ENCODE measurements at places on chromosomes 3 and 15. TPM values are rescaled to one million over a fixed set of nuclear protein-coding genes. Genes with fewer than 3 reads are reported as not detected.

DNA sequence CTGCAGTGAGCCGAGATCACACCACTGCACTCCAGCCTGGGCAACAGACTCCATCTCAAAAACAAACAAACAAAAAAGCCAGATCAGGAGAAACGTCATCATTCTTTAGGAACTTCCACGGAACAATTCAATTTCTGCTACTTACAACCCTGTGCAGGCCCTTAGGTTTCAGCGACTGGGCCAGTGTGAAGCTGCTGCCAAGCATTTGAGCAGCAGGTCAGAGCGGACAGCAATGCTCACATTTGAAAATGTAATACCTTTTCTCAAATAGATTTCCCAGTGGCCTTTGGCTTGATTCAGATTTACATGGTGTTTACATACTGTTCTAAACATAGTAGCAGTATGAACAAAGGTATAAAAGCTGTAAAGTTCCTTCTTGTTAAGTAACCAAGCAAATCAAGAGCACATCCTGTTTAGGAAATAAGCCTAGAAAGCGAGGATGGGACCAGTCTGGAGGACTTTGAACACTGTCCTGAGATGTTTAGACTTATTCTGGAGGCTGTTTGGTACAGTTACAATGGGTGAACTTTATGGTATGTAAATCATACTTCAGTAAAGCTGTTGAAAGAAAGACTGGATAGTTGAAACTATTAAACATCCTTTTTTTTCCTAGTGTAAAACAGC lies 141.2 kb downstream of the HCN4 start:
- no peak for DNase-seq

DNA sequence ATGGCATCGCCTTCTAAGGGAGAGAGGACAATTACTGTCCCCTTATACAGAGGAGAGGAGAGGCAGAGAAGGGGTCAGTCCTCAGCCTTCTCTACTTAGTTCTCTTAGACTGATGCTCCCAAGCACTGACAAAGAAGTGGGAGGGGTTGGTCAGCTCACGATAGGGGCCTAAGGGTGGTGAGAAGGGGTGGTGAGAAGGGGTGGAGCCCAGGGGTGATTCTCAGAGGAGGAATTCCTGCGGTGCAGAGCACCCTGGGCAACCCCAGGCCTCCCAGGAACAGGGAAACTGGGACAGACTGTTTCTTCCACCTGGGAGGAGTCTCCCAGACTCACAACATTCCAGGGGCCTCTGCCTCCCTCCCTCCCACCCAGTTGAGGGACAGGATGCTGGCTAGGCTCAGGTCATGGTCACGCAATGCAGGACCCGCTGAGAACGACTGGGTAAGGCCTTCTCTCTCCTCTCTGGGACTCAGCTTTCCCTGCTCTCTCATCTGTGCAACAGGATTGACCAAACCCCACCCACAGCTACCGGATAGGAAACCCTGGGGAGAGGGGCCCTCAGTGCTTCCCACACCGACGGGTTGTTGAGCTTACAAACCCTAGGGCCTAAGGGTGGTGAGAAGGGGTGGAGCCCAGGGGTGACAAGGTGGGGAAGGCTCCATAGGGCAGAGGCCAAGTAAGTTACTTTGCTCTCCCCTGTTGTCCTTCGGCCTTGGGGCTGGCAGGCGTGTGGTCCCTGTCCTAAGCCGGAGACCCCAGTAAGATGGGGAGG lies 1.5 kb downstream of the TPRA1 start:
- peak; percentile 34 for DNase-seq

Gene TF
- 165 TPM for polyA plus RNA-seq

DNA sequence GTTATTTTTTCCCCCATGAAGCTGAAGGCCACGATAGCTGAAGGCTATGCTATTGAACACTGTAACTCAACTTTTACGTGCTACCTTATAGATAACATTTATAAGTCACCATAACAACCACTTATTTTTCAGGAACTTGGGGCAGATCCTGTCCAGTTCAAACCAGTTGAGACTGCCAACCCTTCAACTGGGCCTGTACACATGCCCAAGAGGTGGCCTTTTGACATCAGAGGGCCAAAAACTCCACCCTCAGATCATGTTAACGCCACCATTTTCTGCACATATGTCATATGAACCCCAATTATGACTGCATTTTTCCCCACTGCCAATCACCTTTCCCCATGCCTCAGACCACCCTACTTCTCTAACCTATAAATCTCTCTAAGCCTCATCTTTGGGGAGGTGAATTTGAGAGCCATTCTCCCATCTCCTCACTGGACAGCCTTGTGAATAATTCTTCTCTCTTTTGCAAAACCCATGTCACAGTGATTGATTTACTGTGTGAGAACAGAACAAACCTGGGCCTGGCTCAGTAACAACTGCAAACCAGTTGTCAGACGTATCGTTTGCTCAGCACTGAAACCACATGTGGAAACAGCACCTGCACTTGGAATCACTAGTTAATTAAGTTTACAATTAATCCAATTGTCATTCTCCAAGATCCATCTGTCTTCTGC lies 42.5 kb downstream of the ZNF445 start:
- DNase-seq: no peak

- DNase-seq: no peak
Observed at GRCh38 chr3:99602183-99602582, 36.2 kb upstream of the COL8A1 start.

DNA sequence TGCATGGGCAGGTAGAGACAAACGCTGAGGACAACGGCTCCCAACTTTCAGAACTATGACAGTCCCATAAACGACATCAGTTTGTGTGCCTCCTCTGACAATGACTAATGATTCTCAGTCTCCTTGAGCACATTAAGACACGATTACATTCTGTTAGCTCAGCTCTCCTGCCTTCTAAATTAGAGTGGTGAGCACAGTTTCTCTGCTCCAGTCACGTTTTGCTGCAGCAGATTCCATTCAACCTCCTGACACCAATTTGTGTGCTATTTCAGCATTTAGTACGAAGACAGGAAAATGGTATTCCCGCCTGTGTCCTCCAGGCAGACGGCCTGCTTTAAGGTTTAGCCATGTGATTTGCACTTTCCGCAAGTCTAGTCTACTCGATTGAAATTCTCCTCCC lies 458.4 kb upstream of the CFAP20DC start:
- no peak for DNase-seq

Gene LRRC31
- 0.15 TPM for polyA plus RNA-seq

- DNase-seq: peak; percentile 64
Observed at GRCh38 chr15:70271422-70272088, 173.8 kb upstream of the TLE3 start.

DNA sequence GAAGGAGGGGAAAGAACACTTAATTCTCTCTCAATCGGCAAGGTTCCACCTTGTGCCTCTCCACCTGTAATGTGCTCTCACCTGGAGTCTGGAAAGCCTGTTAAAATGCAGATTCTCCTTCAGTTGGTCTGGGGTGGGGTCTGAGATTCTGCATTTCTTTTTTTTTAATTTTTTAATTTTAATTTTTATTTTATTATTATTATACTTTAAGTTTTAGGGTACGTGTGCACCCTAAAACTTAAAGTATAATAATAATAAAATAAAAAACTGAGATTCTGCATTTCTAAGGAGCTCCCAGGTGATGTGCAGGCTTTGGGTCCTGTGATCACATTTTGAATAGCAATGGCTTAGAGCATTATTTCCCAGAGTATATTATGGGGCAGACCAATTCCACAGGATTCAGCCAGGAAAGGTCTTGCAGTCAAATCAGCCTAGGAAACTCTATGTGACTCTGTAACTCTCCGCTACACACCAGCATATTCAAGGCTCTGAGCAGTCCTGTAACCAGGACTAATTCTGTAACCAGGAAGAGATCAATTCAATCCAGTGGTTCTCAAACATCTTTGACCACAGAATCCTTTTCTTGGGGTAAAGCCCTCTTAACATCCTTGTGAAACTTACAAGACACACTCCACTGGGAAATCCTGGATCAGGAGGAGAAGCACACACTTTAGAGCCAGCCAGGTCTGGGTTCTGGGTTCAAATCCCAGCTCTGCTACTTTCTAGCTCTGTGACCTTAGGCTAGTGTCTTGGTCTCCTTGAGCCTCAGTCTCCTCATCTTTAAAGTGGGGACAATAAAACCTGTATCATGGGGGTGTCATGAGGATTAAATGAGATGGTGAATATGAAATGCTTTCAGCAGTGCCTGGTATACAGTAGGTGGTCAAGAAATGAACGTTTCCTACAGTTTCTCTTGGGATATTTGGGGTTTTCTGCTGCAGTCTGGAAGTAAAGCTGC lies 62.3 kb upstream of the SEC13 start:
- no peak for DNase-seq

- no peak for DNase-seq
Observed at GRCh38 chr3:13561376-13561775, 12.5 kb downstream of the FBLN2 start.

- DNase-seq: no peak
Observed at GRCh38 chr3:152902141-152902669, 67.3 kb downstream of the P2RY1 start.

GRCh38 chr3:81354119-81354518 lies 407.3 kb downstream of the GBE1 start:
- no peak for DNase-seq

DNA sequence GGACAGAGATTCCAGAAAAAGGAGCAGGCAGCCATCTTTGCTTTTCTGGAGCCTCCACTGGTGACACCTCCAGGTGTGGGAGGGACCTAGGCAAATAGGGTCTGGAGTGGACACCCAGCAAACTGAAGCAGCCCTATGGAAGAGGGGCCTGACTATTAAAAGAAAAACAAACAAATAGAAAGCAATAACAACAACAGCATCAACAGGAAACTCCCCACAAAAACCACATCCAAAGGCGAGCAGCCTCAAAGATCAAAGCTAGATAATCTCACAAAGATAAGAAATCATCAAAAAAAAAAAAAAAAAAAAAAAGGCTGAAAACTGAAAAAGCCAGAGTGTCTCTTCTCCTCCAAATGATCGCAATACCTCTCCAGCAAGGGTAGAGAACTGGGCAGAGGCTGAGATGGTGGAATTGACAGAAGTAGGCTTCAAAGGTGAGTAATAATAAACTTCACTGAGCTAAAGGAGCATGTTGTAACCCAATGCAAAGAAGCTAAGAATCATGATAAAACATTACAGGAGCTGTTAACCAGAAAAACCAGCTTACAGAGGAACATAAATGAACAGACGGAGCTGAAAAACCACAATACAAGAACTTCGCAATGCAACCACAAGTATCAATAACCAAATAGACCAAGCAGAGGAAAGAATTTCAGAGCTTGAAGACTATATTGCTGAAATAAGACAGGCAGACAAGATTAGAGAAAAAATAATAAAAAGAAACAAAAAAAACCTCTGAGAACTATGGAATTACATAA lies 225.4 kb downstream of the CTNNB1 start:
- DNase-seq: no peak

DNA sequence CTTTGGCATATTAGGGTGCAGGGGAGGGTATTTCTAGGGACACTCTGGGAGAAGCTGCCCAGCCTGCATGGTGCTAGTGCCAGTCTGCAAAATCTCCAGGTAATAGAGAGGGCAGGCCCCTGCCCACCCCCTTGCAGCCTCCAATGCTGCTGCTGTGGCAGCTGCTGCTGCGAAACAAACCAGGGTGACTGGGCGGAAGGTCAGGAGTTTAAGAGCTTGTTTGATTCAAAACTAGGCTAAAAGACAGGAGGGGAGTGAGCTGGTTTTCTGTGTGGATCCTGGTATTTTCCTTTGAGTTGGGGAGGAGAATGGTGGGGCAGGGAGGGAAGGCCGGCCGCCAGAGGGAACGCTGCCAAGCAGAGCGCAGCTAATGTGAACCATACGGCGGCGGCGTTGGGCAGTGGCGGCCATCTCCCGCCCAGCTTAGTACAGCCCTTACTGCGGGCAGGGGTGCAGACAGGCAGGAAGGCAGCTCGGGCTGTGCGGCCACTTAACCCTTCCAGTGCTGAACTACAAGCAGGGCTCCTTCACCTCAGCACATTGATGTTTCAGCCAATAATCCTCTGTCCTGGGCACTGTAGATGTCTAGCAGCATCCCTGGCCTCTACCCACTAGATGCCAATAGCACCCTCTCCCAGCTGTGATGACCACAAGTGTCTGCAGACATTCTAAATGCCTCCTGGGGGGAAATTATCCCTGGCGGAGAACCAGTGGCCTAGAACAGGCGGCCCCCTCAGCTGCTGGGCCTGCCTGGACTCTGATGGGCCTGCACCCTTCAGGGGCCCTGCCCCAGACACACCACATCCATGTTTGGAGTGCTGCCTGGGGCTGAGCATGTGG lies 125.7 kb downstream of the EEFSEC start:
- peak; percentile 60 for DNase-seq

Gene MOBP
- polyA plus RNA-seq: 19.5 TPM

DNA sequence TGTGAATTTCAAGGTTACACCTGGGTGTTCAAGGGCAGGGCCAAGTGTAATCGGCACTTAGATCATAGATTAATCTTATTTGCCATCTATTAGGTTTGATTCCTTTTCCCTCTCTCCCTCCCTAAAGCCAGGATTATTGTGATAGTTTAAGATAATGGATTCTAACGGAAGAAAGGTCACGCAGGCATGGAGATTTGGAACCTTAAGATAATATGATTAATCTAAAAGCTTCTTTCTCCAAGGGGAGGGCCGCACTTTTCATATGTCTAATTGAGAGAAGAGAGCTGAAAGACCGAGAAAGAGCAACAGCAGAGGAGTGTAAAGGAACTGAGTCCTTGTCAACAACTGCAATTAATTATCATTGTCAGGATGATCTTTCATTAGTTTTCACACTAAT lies 858.8 kb upstream of the NR2F2 start:
- no peak for DNase-seq

DNA sequence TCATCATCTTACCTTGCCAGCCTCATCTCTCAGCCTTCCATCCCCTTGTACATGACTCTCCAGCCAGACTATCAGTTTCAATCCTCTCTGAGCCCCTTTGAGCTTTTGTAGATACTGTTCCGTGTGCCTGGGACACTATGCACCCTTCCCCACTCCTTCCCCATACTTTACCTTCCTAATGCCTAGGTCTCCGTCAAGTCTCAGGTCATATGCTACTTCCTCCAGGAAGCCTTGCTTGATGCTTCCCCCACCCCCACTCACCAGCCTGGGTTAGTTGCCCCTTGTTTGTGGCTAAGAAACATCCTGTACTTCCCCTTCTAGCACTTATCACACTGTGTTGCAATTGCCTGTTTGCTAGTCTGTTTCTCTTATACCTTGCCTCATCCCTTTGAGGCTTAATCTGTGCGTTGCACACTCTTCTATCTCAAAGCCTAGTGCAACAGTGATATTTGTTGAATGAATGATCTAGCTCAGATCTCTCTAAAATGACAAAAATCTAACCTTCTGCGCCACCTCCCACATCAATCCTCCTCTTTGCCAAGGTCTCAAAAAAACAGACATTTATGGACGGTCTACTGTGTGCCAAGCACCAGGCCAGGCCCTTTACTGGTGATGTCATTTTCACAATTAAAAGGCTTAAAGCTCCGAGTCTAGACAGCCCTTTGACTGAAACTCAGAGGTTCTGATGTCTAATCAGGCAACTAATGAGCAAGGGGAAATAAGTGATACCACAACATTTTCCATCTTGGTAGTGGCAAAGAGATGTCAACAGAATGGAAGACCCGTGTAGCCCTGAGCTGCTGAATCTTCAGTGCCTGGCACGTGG lies 6.5 kb upstream of the USP3 start:
- DNase-seq: no peak

- no peak for DNase-seq
Observed at GRCh38 chr3:79094654-79095053, 673.1 kb downstream of the ROBO1 start.

Gene SYNPR
- polyA plus RNA-seq: not detected

Gene GRAMD2A
- polyA plus RNA-seq: 3.1 TPM

Gene SLC6A20
- 2.3 TPM for polyA plus RNA-seq

DNA sequence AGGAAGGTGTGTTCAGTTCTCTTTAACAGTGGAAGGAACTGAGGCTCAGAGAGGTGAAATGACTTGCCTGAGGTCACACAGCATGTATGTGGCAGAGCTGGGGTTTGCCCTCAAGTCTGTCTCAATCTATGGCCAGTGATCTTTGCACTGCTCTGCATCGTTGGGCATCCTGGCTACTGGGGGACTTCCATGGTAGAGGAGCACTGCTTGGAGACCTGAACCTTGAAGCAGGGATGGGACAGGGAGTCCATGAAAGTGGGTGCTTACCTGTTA lies 2.0 kb downstream of the CORO2B start:
- DNase-seq: no peak
